ENCODE measurements at places on chromosomes 7 and 10.

- no peak for DNase-seq
These were observed 724.5 kb downstream of the GRID1 start for GRCh38 chr10:85642082-85642420.

DNA sequence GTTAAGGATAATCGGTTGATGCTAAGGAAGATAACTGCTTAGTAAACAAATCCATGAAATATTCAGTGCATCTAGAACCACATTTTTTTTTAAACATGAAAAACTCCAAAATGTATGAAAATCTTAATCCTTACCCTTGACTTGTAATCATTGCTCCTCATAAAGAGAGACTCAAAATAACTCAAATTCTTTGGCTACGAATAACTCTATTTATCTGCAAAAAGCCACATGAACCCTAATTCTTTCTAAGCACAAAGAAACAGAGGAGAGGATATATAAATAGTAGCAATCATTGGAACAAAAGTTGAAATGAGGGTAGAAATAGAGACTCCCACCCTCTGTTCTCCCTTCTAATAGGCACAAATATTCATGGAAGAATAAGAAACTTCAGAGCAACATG lies 40.2 kb downstream of the ANK3 start:
- DNase-seq: no peak

DNA sequence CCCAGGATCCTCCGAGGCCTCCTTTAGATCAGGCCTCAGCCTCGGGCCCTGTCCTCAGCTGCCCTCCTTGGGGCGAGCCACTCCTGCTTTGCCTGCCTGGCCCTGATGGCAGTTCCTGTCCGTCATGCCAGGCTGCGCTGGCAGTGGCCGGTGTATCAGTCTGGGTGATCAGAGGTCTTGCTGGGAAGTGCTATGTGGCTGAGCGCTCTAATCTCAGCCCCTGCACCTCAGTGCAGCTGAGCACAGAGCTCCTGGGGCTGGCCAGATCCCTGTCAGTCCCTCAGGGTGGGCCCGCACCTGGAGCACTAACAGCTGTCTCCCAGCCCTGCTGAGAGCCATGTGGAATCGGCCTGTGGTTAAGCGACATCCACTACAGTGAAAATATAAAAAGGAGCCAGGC lies 14.8 kb upstream of the CFAP46 start:
- DNase-seq: no peak

GRCh38 chr7:3285652-3286051 lies 15.4 kb upstream of the SDK1 start:
- no peak for DNase-seq

DNA sequence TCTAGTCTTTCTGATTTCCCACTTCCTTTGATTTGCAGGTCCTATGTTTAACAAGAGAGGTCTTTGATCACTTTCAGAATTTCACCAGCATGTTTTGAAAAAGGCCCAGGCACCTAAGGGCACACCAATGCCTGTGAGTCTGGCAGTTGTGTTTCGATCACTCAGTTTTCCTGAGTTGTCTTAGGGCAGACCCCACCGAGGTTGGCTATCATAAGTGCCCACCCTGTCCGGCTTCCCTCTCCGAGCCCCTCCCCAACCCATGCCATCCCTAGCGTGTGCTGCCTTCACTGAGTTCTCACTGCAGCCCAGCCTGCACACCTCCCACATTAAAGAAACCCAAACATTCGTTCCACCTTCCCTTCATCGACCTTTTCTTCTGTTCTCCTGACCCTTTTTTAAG lies 257.9 kb downstream of the GRID1 start:
- no peak for DNase-seq

- no peak for DNase-seq
These were observed 20.2 kb upstream of the FRA10AC1 start for GRCh38 chr10:93722550-93722949.

GRCh38 chr10:16644146-16644545 lies 122.5 kb upstream of the C1QL3 start:
- no peak for DNase-seq

DNA sequence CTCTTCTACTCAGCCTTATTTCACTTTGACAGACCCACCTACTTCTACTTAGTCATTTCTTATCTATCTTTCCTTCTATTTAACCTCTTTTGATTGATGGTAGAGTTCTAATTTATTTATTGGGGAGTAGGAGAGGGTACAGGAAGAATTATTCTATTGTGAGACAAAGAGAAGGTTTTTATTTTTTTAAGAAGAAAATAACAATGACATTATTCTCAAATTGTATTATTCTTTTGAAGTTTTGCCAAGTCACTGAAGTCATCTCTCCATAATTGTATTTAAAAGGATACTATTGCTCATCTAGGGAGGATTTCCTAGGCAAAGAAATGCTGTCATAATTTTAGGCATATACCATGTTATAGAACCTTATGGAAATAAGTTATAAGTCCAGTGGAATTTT lies 52.7 kb downstream of the ITGB8 start:
- no peak for DNase-seq

DNA sequence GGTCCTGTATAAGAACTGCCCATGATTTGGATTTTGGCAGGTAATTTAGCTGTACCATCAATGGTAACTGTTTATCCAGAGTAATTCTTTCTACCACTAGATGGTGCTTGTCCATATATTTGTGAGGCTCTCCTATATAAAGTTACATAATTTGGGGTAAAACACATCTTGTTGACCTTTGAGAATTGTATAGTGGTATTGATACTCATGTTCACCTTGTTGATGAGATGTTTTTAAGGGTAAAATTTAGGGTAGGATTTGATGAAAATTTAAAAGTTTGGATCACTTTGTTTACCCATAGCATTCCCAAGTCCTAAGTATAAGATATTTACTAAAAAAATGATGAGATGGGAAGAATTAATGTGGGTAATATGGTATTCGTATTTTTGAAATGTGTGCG lies 31.6 kb downstream of the ST7 start:
- peak; percentile 34 for DNase-seq

GRCh38 chr10:123862421-123863182 lies 29.0 kb downstream of the CPXM2 start:
- no peak for DNase-seq

- no peak for DNase-seq
These were observed 111.7 kb upstream of the STEAP1B start for GRCh38 chr7:22611758-22612079.

DNA sequence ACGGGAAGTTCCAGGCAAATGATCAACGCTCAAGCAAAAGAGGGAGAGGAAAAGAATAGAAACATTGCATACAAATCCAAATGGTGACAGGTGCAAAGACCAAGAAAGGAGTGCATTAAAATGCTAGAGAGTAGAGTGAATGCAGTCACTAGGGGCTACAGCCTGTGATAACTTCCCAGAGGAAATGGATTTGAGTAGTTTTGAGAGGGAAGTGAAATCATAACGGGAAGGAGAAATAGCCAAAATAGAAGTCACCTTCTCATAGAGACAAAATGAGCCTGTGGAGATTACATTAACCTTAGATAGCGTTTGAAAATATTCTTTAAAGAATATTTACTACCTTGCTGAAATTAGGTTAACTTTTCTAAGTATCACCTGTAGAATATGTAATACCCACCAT lies 26.5 kb downstream of the NUP42 start:
- no peak for DNase-seq

DNA sequence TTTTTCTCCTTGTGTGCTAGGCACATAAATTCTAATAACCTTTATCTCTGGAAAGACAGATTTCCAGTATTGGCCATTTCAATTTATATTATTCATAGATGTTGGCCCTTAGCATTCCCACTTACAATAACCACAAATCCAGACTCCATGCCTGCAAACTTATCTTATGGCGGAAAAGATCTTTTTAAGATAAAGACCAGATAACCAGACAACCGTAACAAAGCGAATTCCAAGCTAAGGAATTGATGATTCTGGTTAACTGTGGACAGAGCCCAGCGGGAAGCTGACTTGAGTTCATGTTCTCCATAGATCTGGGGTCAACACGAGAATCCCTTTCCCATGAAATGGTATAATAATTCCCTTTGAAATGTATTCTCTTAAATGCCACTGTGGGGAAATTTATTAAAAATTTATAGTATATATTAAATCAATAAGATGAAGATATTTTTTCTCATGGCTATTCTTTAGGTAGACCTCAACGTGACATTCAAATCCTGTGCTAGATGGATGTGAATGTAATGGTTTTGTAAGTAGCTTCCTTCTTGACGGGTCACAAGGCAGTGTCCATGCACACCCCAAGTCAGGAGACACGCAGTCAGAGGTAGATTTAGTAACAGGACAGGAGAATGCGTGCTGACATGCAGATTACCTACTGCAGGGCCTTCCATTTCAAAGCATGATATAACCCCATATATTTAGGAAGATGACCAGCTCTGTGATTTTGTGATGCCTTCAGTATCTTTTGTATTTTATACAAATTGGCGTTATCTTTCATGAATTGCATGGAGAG lies 37.7 kb upstream of the KLF6 start:
- no peak for DNase-seq

DNA sequence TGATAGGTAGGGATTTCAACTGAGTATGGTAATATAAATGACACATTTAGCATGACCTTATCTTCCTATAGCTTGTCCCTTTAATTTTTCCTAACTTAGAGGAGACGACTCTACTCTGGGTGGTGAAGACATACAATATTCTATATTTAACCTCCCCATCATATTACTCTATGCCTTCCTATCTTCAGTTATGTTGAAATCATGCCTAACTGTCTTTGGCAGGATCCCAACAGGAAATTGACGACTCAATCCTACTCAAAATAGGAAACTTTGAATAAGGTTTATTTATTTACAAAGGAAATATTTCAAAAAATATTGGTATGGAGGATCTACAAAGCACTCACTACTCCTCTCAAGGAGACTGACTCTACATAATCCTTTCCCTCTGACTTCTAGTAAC lies 24.1 kb upstream of the SEMA3A start:
- no peak for DNase-seq

GRCh38 chr7:114944745-114945625 lies 23.1 kb downstream of the MDFIC start:
- DNase-seq: no peak

DNA sequence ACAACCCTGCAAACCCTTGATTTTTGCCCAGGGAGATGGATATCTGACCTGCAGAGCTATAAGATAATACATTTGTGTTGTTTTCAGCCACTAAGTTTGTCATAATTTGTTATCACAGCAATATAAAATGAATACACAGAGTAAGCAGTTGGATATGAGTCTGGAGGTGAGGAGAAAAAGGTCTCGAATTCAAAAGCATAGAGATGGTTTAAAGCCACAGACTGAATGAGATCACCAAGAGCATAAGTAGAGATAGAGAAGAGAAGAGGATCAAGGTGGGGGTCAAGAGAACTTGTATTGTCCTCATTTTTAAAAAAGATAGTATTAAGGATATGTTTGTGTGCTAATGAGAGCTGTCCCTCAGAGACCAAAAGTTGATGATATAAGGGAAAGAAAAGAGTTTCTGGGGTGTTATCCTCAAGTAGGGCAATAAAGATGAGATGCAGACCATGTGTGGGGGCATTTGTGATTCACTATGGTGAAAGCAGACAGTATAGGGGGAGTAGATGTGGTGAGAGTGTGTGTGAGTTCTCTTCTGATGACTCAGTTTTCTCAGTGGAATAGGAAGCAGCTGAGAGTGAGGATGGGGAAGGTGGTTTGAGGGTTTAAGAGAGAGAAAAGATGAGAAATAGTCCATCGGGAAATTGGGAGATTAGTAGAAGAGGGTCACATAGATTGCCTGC lies 25.8 kb upstream of the PCGF5 start:
- peak; percentile 44 for DNase-seq

- no peak for DNase-seq
These were observed 85.3 kb upstream of the UNC5B start for GRCh38 chr10:71127104-71127503.

DNA sequence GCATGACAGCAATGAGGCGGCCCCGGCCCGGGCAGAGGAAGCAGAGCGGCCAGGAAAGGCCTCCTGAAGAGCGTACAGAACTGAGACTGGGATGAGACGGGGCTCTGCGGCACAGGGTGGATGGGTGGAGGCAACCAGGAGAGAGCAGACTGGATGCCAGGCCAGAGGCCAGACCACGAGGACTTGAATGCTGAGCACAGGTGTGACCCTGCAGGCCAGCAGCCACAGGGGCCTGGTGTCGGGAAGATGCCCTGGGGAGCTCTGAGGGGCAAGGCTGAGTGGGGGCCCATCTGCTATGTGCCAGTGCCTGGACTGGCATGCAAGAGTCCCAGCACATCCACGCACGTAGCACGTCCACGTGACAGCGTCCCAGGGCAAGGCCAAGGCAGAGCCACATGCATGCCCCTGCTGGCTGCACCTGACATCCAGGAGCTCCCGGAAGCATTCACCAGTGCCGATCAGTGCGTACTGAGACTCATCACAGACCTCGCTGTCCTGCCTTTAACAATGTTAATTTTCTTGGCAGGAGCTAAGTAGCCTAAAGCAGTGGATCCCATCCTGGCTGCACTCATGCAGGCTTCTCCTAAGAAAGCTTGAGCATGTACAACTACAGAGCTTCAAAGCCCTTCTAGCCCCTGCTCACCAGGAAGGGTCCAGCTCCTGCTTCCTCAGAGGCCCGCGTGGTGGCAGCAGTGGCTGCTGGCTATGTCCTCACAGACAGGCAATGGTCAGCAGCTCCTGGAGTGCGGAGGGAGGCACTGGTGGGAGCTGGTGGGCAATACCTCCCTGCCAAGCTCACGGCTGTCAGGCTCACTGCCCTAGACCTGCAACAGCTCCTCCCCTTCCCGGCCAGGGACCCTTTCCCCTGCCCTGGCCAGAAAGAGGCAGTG lies 18.0 kb downstream of the GRID1 start:
- DNase-seq: no peak

- DNase-seq: no peak
These were observed 151.5 kb upstream of the AGR3 start for GRCh38 chr7:17033245-17033644.

DNA sequence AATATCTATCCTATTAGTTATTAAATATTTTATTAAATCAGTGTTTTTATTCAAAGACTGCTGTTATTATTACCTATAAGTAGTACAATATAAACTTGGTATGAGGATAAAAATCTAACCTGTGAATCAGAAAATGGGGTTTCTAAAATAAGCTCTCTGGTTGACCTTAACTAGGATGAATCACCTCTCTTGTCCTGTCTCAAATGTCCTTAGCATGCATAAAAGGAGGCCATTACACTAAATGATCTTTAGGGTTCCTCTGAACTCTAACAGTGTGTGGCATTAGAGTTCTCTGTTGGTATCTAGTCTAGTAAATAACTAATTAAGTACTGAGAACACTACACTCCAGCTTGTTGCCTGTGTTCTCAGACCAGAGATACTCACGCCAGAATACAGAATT lies 143.1 kb upstream of the LRRTM3 start:
- no peak for DNase-seq

GRCh38 chr7:25557930-25558329 lies 329.6 kb upstream of the NPVF start:
- DNase-seq: no peak

GRCh38 chr10:97713826-97714400 lies 383 bp downstream of the MARVELD1 start:
- peak; percentile 45 for DNase-seq

All from CD4-positive, alpha-beta T cell treated with Interleukin-15 for 4 hours (primary cell).